Osteocyte (in vitro differentiated cells): ENCODE measurements at places on chromosomes 7 and 10.
A peak's percentile ranks its signal among the peaks of the same experiment; 100 is the strongest.

- H3K36me3 ChIP-seq: peaks cover 33% of the 10 kb centered on the region
- peaks cover 30% of the 10 kb centered on the region for H3K4me1 ChIP-seq
- H3K27ac ChIP-seq: peak overlapping the region; percentile 52
Observed at GRCh38 chr10:3126741-3127346, 45.7 kb downstream of the PITRM1 start.

GRCh38 chr7:135721198-135721820 lies 6.7 kb downstream of the SLC13A4 start:
- no peak overlapping the region for H3K4me3 ChIP-seq
- H3K27me3 ChIP-seq: peaks cover 2% of the 10 kb centered on the region
- DNase-seq: no peak
- peaks cover 24% of the 10 kb centered on the region for H3K4me1 ChIP-seq
- H3K27ac ChIP-seq: no peak overlapping the region

DNA sequence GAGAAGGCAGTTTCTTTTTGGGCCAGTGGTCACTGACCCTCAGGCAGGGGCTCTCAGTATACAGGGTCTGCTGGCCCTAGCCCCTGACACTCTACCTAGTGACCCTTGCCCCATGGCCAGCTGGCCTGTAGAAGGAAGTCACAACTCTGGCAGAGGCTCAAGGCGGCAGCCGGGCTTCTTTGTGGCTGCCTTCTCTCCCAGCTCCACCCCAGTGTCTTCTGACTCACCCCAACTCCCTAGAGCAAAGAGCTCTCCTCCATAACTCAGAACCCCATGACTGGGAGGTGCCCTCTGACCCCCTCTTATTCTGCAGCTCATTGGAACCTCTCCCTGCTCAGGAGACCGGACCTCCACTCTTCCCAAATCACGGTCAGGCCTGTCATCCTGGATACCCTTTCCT lies 358.2 kb downstream of the FGFR2 start:
- no peaks in the 10 kb centered on the region for H3K4me1 ChIP-seq
- H3K27ac ChIP-seq: no peak overlapping the region
- H3K36me3 ChIP-seq: no peaks in the 10 kb centered on the region

- peaks cover 14% of the 10 kb centered on the region for H3K27me3 ChIP-seq
- DNase-seq: no peak
- H3K4me3 ChIP-seq: peak overlapping the region; percentile 98
- H3K4me1 ChIP-seq: peaks cover 40% of the 10 kb centered on the region
- H3K27ac ChIP-seq: peak overlapping the region; percentile 99
- peaks cover 12% of the 10 kb centered on the region for H3K36me3 ChIP-seq
Observed at GRCh38 chr7:94003446-94004023, 620 bp downstream of the BET1 start.
